ENCODE measurements at places on chromosomes 3 and 15.

DNA sequence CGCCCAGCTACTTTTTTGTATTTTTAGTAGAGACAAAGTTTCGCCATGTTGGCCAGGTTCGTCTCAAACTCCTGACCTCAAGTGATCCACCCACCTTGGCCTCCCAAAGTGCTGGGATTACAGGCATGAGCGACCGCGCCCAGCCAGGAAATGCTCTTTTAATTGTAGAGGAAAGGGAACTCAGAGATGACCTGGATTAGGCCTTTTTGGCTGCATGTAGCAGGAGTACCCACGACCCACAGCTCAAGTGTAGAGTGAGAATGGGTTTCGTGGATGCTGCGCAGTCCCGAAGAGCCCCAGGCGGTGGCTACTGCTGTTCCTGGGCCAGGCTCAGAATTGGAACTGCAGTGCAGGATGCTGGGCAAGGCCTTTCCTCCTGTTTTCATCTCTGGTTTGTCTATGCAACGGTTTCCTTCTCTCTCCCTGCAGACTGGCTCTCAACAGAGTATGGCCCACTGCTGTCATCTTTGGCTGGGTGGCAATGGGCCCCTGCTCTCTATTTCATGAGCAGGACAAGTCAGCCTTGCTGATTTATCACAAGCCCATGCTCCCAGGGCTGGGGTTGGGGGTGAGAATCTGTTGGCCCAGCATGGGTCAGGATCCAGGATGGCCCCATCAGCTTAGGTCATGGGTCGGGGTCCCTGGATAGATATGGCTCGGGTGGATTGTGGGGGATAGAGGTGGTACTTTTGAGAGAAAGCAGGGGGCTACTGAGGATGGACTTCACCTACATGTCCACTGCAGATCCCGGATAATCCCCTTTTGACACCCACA, 51.2 kb downstream of the GASK1A start:
- no peak for DNase-seq

GRCh38 chr15:70892002-70892911, at the start of the genes LRRC49 and THAP10:
LRRC49 (plus strand) TSS chr15:70892826; CDS start chr15:70892895, 69 bp downstream.
THAP10 (minus strand) TSS chr15:70892433; CDS start chr15:70892272, 161 bp downstream.
- peak; percentile 33 for DNase-seq

DNA sequence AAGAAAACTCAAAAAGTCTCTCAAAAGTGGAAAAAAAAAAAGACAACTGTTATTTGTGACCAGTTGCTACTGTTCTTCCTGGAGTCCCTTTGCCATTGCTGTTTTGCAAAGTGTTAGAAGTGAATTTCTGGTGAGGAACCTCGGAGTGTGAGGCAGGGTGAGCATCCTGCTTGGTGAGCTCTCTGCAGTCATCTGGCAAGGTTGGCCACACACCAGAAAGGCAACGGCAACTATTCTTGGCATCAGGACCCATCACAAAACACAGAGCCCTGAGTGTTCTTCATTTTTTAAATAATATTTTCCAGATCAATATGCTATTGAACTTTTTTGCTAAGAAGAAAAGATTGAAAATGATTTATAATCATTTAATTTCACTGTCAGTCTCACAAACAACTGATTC, 60.7 kb downstream of the CGNL1 start:
- DNase-seq: no peak

DNA sequence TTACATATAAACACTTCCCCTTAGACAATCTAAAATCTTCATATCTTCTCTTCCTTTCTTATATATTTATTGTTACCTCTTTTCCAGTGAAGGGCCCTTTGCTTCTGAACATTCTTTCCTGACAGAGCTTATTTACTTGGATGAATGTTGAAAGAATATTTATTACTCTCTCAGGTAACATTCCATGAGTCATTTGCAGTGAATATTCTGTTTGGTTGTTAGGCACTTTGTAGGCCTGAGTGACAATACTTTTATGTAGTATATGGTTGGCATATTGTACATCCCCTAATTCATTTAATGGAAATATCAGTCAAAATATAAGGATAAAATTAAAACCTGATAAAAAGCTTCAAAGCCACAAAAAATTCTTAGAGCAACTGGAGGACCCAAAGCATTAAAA, 260.9 kb upstream of the KCNMB2 start:
- DNase-seq: no peak

- no peak for DNase-seq
Measured at GRCh38 chr3:10273702-10274305, 18.9 kb downstream of the GHRL start.

DNA sequence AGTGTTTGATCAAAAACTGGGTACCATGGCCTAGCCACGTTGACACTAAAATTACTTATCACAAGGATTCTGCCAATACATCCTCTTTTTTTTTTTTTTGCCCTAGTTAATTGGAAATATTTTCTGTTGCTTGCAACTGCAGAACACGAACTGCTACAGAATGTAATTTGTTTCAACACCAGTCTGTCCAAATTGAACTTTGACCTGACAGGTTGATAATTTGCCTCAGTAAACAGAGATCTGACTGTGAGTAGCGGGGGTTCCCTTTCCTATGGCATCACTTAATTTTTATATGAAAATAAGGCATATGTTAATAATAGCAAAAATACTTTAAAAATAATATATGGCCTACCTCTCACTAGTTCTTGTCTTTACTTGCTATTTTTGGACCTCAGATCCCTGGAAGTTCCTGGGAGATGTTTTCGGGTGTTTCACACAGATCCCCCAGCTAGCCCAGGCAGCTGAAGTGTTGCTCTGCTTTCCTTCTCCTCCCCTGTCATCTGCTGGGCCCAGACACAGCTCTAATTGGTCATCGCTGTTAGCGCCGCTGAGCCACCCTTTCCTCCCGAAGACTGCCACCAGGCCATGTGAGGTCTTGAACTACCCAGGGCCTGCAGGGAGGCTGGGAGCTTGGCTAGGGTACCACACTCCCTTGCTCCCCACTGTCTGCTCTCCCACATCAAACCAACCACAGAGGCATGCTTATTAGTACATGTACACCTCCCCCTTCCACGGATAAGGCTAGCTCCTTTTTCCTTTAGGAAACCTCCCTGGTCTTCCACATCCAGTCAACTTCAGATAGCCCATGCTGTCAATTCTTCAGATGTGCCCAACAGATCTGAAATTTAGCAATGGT, 89.8 kb upstream of the RNF7 start:
- DNase-seq: no peak

- no peak for DNase-seq
Measured at GRCh38 chr15:57462381-57462780, 86.1 kb downstream of the CGNL1 start.

DNA sequence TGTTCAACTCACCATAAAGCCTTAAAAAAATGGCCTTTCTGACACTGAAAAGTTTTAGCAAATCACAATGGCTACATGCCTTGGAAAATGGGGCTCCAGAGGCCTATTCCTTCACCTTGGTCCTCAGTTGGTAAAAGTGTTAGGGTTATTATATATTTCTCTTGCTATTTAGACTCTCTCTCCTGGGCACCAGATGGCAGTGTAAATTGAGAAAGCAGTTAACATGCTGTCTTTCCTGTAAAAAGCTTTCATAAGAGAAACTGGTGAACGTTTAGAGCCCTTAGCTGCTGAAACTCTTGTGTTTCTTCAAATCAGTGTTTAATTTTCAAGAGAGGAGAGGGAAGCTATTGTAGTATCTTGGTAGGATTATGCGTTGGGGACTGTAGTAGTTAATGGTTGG, 89.9 kb downstream of the LRTM1 start:
- DNase-seq: no peak

GRCh38 chr15:86553108-86553507, 473.4 kb downstream of the AGBL1 start:
- no peak for DNase-seq

GRCh38 chr3:52570076-52570475, 33.7 kb downstream of the UQCC5 start:
- DNase-seq: no peak

- DNase-seq: no peak
Measured at GRCh38 chr3:4491855-4492207, 1.3 kb upstream of the ITPR1 start.

- peak; percentile 57 for DNase-seq
Measured at GRCh38 chr3:13012221-13012691, 61.0 kb downstream of the IQSEC1 start.

DNA sequence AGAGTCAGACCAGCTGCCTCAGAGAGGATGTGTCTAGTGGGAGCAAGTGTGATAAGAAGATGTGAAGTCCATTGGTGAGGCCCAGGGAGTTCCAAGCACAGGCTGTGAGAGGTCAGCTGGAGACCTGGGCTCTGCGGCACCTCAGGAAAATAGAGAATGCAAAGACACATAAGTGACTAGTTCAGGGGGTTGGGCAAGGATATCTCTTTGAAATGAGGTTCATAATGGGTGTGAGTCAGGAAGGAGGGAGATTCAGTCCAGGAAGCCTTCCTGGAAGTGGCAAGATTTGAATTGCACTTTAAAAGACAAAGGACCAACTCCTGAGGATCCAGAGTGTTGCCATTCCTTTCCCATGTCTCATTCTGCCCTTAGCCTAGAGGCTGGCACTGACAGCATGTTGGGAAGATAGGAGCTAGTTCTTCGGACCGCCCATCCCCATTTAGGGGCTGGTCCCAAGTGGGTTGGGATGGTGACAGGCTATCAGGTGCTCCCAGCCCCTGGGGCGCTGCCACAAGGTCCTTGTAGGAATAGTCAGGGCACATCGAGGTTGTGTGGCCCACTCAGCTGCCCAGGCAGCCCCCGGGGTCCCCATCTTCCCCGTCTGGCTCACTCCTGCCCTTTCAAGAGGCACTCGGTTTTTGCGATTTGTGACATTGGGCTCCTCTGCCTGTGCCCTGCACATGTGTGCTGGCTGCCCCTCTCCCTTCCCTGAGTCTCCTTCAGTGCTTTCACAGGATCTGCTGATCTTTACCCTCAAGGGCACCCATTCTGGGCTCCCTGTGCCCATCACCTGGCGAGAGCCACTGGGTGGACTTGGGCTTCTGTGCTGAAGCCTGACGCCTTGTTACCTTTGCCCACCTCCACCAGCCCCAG, 23.7 kb downstream of the ESYT3 start:
- DNase-seq: no peak

DNA sequence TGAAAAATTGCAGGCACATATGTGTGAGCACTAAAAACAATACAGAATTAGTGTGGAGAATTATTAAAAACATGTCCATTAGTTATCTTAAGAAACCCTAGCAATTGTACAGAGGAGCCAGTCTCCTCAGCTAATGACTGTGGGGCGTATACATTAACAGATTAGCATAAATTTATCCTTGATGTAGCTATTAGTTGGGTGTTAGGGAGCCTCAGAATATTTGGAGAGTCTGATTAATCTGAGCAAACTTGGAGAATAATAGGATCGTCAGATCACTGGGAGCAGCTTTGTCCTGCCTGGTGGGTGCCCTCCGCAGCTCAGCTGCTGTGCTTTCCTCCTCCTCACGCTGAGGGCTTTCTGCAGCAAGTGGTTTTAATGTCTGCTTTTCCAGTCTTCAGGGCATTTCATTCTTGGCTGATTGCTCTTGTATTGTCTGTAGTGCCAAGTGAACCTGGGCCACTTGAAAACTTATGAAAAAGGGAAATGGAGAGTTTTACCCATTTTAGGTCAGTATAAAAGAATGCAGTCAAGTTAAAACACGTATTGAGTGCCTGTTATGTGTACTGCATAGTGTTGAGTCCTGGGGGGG, 417.4 kb upstream of the SEMA6D start:
- no peak for DNase-seq

GRCh38 chr3:187207624-187208023, 10.3 kb downstream of the RTP1 start:
- no peak for DNase-seq

DNA sequence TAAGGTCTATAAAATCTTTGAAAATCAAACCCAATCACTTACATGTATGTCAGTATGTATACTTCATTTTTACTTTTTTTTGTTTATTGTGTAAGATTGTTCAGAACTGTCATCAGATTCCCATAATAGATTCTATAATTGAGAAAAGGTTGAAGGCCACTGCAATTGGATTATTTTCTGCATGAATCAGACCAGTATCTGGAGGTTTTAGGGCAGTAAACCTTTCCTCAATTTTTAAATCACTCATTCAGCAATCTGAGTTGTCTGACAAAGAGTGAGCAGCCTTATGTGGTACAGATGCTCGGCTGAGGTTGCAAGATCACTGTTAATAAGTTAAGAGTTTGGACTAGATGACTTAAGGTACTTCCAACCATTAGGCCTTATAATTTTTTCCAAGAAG, 96.0 kb downstream of the TP63 start:
- DNase-seq: no peak

DNA sequence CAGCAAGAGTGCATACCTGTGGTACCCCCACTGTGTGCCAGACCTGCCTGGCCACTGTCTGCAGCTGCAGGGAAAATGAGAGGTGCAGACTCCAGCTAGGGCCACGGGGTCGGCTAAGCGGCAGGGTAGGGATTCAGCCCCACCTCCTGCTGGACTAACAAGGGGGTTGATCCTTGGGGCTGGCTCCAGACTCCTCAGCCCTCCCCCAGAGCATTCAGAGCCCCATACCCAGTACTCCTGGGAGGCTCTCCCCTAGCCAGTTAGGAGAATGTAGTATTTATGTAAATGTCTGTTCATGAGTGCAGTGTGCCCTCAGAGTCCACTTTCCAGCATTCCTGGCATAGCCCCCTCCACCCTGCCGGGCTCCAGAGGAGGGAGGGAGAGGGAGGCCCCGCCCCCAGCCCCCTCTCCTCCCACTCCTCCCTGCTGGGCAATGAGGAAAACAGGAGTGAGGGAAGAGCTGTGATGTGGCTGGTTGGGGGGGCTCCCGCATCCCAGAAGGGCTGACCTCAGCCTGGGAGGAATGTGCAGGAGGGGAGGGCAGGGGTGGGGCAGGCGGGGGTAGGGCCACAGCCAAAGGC, 4.5 kb upstream of the SEMA3B start:
- DNase-seq: no peak

GRCh38 chr15:48458876-48459275, 127.6 kb downstream of the DUT start:
- DNase-seq: no peak
